ENCODE measurements at places on chromosomes 7 and 10.

GRCh38 chr10:18397906-18398305 is 253.5 kb downstream of the NSUN6 start:
- no peak for DNase-seq

DNA sequence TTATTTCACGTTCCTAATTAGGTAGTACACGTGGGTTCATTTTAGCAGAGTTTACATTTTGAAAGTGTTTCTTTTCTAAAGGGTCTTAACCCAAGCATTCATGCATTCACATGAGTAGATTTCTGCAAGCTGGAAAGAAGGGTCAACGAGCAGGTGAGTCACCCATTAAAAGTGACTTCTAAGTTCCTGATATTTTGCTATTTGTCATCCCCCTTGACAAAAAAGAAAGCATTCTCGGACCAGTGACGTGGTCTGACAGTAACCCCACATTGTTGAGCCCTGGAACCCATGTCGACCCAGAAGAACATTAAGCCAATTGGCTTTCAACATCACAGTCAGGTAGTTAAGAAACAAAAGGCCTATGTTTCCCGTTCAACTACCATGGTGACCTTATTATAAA is 49.6 kb downstream of the ABCB5 start:
- DNase-seq = no peak

DNA sequence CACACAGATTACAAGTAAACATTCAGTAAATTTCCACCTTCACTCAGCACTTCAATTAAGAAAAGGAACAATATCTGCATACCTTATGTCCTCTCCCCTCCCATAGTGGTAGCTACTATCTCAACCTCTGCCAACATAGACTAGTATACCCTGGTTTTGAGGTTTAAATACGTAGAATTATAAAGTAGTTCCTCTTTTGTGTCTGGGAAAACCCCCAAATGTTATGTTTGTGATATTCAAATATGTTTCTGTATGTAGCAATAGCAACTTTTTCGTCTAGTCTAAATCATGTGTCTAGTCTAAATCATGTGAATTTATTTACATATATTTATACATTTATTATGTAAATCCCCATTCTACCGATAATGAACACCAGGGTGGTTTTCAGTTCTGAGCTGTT is 13.2 kb upstream of the CAMK2B start:
- no peak for DNase-seq

- DNase-seq = no peak
Measured at GRCh38 chr7:129550693-129551360, 48.5 kb downstream of the SMKR1 start.

DNA sequence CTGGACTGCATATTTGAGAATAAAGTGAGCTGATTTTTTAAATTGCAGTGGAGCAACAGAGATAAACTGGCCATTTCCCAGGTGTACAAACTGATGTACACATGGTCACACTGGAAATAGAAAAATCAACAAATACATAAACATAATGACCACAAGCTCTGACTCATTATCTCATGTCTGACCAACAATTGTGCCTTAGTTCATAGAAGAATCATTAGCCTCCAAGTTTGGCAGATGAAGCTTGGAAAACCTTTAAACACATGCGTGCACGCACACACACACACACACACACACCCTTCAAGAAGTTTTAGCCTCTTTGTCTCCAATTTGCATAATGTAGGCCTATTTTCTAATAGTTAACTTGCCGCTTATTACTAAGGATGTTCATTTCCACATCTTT is 308.9 kb upstream of the POM121L12 start:
- DNase-seq = no peak

GRCh38 chr7:47512481-47513176 is 69.3 kb downstream of the TNS3 start:
- no peak for DNase-seq

DNA sequence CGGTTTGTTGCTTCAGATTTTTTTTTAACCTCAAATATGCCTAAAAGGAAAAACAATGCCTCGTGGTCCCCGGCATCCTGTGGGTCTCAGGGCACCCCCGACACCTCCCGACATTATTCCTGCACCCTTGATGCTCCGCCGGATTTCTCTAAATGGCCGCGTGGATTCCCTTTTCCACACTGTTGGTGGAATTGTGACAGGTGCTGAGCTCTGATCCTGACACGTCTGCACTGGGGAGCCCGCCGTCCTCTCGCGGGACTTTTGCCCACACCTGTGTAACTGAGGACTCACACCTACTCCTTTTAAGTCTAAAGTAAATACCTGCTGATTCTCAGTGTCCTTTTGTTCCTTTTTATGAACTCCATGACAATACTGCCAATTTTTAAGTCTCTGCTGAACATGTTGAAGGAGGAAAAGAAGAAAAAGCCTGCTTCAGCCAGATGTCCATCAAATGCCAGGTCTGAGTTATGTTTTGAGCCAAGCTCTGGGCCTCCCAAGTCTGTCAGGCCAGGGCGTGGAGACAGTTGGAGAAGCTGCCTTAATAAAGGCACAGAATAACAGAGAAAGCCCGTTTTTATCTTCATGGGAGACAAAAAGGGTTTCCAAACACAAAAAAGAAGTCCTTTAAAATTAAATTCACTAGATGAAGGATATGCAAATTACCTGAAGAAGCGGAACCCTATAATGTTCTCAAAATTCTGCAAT is 568.2 kb downstream of the DNAJB6 start:
- no peak for DNase-seq

GRCh38 chr7:114970308-114970707 is 48.4 kb downstream of the MDFIC start:
- no peak for DNase-seq

DNA sequence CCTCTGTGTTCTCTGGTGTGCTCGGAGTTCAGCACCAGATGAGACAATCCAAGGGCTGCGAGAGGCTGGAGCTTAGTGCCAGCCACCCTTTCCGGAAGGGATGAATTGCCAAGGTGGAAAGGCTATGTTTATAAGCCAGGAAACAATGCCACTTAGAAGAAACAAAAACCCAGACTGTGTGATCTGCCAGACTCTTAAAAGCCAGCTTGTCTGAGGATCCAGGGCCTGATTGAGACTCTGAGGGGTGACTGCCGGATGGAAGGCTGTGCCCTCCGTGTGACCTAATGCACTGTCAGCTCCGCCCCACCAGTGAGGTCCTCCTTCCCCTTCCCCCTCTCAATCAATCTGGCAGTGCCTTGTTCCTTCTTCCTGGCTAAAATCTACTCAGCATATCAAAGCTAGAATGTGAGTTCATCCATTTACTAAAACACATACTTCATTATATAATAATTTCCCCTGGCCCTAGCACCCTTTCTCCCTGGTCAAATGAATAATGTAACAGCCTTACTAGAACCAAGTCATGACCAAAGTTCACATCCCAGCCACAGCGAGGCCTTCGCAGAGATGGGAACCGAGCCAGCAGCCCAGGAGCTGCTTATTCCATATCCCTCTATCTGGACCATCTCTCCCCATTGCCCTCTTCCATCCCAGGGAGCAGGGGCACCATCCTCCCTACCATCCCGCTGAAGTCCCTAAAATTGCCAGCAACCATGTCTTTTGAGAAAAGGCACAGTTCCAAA is 25.5 kb downstream of the FAM107B start:
- no peak for DNase-seq

DNA sequence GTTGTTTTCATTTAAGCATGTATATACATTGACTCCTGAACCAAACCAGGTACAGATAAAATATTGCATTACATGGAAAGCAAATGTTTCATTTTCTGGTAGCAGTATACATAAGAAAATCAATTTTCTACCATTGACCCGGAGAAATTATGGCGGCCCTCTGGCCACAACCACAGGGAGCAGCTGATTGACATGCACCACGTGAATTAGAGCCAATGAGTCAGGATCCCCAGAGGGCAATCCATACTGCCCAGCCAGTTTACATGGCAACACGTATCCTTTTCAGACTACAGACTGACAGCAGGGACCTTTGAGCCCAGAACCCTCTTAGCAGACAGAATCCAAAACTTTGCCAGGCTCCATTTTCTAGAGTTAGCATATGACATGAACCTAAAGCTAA is 272.2 kb upstream of the NEBL start:
- DNase-seq = no peak
